Central memory CD8-positive, alpha-beta T cell (primary cell): ENCODE measurements at places on chromosomes 2 and 18.
A peak's percentile ranks its signal among the peaks of the same experiment; 100 is the strongest.

DNA sequence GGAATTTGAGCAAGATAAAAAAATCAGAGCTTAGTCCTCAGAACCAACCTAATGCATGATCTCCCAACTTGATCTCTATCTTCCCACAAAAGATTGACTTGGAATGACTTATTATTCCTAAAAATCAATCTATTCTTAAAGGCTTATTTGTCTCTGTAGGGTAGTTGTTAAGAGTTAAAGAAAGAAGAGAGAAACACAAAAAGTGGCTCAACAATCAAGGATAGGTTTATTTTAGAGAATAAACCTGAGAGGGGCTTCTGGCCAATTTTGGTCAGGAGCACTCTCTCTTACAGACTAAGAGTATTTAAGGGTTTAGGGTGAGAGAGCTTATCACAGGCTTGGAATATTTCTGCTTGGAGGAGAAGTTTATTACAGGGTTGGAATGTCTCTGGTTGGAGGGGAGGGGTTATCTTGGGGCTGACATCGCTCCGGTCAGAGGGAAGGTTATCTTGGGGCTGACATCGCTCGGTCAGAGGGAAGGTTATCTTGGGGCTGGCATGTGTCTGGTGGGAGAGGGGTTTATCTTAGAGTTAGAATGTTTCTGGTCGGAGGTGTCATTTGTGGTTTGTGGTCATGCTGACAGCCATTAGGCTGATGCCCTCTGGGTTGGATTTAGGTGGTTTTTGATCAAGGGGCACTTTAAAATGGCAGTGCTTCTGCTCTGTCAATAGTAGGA is 2.4 kb upstream of the MFF start:
- DNase-seq: no peak

- DNase-seq: no peak
These were observed 6.4 kb upstream of the GEMIN6 start for GRCh38 chr2:38771632-38772031.

DNA sequence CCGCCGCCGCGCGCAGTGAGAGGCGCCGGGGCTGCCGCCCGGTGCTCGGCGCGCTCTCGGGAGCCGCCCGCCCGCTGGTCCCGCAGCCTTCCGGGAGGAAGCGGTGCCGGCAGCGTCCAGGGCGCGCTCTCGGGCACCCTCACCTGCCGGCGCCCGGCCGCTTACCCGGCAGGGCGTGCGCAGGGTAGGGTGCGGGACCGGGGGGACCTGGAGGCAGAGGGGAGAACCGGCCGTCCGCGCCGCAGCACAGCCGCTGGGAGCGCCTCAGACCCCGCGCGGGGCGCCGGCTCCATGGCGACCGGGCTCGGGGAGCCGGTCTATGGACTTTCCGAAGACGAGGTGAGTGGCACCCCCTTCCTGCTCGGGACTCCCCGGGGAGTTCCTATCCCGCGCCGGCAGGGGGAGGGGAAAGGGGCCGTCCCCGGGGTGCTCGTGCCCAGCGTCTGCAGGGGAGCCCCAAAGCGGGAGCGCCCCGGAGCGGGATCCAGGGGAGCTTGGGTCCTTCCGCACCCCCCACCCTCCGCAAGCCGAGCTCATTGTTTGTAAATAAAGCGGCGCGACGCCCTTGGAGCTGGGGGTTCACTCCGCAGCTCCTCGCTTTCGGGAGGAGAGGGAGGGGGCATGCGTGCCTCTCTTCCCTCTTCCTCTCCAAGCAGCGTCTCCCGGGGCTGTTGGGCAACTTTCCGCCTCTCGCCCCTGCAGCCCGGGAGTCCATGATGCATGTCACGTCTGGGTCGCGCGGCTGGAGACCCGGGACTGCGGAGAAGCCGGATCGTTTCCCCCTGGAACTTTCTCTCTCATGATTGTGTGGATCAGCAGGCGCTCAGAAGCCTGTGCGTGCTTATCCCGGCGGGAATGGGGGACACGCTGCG is 580 bp downstream of the NEDD4L start:
- DNase-seq: no peak

DNA sequence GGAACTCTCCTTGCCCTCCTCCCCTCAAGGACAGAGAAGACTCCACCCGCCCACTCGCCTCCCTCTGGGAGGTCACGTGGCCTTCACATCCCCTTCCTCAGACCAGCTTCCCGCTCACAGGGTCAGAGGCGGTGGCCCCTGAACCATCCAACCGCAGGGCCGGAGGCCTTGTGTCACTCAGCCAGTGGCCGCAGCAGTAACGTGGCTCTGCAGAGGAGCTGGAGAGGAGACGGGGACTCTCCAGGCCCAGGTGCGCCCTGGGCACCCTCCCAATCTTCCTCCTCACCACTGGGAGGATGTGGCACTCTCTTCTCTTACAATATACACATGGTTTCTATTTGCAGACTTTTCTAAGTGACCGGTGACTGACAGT is 161.7 kb downstream of the TWIST2 start:
- no peak for DNase-seq

DNA sequence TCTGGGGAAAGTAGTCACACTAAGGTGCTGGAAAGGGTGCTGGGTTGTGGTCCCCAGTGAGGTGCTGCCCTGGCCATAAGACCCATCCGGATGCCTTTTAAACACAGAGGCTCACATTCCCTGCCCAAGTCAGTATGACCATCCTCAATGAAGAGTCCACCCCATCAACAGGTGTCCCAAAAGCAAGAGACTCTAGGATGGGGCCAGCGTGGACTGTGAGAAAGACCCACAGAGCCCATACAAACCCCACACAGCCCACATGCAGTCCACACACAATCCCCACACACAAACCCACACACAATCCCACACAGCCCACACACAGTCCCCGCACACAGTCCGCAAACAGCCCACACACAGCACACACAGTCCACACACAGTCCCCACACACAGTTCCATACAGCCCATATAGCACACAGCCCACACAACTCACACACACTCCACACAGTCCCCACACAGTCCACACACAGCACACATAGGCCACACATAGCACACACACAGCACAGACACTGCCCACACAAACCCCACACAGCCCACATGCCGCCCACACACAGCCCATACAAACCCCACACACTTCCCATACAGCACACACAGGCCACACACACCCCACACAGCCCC is 241.4 kb upstream of the SALL3 start:
- DNase-seq: no peak

GRCh38 chr2:200449149-200449548 is 60.7 kb downstream of the KCTD18 start:
- no peak for DNase-seq

- no peak for DNase-seq
These were observed 48.8 kb upstream of the TMEFF2 start for GRCh38 chr2:192243488-192243887.

DNA sequence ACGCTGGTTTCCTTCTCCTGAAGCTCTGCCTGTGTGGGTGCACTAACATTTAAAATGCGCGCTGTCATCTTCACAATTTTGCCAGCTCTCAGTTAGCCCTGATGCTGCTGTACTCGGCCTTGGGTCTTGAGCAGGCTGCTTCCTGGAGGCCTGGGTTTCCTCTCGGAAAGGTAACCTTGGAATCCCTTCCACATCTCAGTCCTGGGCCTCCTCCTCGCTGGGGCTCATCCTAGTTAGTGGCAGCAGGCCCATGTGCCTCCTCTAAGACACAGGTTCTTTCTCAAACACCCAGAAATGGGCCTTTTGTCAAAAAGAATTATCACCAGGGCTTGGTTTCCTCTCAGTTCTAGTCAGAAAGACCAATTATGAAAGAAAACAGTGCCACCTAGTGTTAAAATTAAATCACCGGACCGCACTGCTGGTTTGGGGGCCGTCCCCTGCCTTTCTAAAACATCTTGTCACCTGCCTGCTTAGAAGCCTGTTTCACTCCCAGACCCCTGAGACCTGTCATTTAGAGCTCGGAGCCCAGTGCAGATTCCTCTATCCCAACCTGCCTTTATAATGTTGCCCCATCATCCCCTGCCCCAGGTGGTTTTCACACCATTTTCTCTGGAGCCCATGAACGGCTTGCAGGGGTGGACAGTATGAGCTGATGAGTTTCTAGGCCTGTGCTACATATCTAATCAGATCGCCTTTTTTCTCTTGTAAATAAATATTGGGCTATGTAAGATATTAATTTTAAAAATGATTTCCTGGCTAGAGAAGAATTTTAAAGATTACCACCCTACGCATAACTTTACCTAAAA is 42.4 kb downstream of the HK2 start:
- DNase-seq: peak; percentile 34

DNA sequence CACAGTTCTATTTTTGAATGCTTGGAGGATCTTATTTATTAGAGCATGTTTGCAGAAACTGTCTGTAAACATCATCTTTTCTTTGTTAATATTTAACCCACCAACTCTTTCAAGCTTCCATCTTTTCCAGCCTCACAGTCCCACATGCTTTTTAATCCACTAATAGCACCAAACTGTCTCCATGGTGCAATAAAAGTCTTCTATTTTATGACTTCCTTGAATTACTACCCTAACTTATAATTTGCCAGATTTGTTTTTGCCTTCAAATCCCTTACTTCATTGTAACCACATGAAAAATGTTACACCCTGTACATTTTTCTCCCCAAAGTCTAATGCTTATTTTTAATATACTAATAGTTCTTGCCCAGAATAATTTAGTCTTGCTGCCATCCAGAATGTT is 792.6 kb downstream of the PLCL1 start:
- DNase-seq: no peak

GRCh38 chr2:17680119-17680518 is 73.5 kb downstream of the SMC6 start:
- DNase-seq: no peak
